Activated naive CD8-positive, alpha-beta T cell treated with anti-CD3 and anti-CD28 coated beads for 36 hours (primary cell): ENCODE measurements at places on chromosomes 6 and 20. TPM values are rescaled to one million over a fixed set of nuclear protein-coding genes. Genes with fewer than 3 reads are reported as not detected.

DNA sequence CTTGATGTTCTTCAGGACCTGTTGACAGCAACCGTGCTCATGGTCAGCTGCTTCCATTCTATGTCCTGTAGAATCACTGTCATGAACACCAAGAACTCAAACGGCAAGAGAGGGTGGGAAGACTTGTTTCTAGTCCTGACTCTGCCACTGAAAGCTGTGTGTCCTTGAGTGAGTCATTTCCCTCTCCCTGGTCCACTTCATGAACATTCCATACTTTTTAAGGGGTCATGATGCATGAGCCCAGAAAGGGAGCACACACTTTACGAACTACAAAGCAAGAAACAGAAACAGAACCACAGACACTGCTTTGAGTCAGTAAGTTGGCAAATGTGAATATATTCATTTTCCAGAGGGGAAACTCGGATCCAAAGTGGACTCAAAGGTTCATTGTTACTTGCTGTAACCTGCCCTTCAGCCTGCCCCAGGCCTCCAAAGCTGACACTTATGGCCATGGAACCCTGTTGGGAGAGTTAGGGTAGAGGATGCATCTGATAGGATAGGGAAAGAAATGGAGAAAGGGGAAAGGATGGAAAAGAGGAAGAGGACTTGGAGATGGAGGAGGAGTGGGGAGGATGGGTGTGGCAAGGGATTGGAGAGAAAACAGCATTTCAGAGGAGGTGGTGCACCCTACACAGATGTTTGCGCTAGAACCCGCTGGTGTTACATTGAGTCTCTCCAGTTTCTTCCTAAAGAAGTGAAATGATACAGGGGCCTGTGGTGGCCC, 129.8 kb downstream of the FOXO3 start:
- H3K27me3 ChIP-seq, result no peaks in the 10 kb centered on the region
- H3K36me3 ChIP-seq, result peaks cover 2% of the 10 kb centered on the region
- no peak overlapping the region for H3K27ac ChIP-seq
- H3K4me3 ChIP-seq, result no peak overlapping the region
- no peak for DNase-seq

DNA sequence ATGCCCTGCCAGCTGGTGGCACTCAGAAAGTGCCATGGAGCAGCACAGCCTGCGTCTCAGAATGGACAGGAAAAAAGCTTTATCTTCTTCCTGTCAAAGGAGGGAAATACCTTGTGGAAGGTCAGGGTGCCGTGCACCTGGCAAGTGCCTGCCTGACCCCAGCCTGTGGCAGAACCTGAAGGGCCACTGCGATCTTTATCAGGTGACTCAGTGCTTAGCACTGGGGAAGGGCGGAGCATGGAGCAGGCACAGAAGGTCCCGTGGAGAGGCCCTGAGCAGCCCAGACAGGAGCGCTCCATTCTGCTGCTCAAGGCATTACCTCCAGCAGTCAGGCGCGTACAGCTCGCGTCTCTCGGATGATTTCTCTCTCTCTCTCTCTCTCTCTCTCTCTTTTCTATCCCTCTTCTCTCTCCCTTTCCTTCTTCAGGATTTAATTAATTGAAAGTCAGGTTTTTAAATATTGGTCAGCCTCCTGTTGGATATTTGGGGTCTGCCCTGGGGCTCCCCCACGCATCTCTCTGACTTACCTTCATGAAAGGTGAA, 31.7 kb downstream of the FOXC1 start:
- no peak overlapping the region for H3K27ac ChIP-seq
- H3K4me3 ChIP-seq, result no peak overlapping the region
- DNase-seq, result no peak
- no peaks in the 10 kb centered on the region for H3K27me3 ChIP-seq
- no peaks in the 10 kb centered on the region for H3K36me3 ChIP-seq
- H3K4me1 ChIP-seq, result no peaks in the 10 kb centered on the region

The RIPPLY2 gene
- total RNA-seq, result not detected

The LATS1 gene
- 19.7 TPM for total RNA-seq

The KIF6 gene
- 0.62 TPM for total RNA-seq

The CHMP4B gene
- 90.6 TPM for total RNA-seq

The PROCR gene
- total RNA-seq, result 4.5 TPM

The PRDM1 gene
- 13.1 TPM for total RNA-seq
